Activated CD4-positive, CD25-positive, alpha-beta regulatory T cell treated with anti-CD3 and anti-CD28 coated beads, Interleukin-2, amount 50 U/mL, for 24 hours (primary cell): ENCODE measurements at places on chromosomes 7 and 10.

DNA sequence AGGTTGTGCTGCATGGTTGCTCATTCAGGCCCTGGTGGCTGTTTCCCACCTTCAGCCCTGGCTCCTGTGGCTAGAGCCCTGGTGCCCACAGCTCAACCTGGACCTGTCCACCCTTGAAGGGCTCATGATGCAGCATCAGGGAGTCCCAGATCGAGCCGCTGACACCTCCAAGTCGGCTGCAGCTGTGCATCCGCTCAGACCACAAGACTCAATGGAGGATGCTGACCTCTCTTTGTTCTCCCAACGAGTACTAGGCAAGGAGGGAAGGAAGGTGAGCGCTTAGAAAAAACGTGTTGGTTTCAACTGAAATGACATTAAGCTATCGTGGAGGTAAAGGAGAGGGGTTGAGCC, 9.5 kb upstream of the C10orf95 start:
- ATAC-seq: peak; percentile 8

DNA sequence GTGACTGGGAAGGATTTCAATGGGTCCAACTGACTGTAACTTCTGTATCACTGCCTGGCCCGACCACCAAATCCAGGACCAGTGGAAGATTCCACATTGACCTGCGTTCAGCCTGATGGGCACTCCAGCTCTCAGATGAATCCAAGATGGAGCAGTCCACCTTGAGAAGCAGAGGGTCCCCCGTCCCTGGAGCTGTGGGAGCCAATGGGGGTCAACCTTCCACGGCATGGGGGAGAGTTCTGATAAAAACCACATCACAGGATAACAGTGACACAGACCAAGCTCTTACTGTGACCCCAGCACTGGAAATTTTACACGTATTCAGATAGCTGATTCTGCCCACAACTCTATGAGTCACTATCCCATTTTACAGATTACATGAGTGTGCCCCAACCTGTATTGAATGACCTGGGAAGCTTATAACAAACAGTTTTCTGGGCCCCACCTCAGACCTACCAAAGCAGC, 11.2 kb downstream of the ZCCHC24 start:
- peak; percentile 86 for ATAC-seq

DNA sequence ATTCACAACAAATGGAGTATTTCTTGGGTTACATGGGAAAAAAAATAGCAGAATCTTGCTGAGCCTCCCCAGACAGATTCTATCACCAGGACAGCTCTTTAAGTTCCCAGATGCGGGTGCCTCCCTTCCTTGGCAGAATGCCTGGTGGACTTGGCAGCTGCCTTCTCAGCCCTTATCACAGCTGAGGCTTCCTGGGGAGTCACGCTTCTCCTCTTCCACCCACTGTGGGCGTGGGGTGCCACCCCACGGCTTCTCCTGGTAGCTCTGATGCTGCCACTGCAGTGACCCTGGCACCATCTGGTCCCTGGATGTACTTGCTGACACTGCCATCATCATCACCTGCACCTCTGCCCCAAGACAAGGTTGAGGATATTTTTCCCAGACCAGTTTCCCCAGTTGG, 16.2 kb upstream of the NME8 start:
- peak; percentile 41 for ATAC-seq

GRCh38 chr7:39589323-39590111, 23.3 kb downstream of the YAE1 start:
- peak; percentile 81 for ATAC-seq

DNA sequence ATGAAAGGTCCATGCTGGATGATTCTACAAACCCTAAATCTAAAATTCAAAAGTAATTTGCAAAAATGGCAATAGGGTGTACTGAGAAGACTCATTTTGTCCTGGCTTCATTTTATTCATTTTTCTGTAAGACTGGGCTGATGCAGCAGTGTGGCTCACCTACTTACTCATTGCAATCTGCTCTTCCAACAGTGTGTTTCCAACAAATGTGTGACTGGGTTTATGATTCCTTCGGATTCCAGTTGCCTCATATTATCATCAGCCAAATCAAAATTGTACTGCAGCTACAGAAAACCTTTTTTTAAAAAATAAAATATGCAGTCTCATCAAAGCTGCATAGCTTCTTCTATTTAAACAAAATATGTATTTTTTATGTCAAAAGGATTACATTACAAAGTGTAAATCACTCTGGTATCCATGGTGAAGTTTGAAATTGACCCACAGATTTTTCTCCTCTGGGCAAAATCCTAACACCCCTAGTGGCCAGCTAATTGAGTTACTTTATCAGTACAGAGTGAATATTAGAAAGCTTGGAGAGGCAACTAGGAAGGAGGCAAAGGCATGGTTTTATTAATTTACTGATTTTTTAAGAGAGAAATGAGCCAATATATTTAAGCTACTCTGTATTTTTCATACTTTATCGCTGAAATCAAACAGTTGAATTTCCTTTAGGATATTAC, 390.3 kb downstream of the MAGI2 start:
- no peak for ATAC-seq

GRCh38 chr7:77606562-77606961, 69.5 kb downstream of the PTPN12 start:
- ATAC-seq: no peak

DNA sequence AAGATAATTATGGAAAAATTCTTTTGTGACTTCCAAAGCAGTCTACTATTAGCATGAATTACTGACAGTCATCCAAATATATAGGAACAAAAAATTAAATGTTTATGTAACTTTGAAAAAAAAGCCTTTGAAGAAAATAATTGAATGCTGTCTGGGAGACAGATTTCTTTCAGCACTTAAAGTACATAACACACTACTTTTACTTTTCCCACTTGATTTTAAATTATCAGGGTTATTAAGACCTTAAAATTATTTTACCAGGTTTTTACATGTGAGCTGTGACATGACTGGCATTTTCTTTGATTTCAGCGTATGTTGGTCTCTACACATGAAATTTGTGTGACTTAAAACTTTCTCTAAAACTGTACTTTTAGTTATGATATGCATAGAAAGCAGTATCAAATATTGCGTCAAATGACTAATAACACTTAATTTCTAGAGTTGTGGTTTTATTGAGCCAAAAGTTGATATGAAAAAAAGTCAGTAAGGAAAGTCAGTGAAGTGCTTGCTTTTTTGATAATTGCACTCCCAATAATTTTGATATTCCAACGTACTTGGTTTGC, 3.1 kb downstream of the PTEN start:
- no peak for ATAC-seq

DNA sequence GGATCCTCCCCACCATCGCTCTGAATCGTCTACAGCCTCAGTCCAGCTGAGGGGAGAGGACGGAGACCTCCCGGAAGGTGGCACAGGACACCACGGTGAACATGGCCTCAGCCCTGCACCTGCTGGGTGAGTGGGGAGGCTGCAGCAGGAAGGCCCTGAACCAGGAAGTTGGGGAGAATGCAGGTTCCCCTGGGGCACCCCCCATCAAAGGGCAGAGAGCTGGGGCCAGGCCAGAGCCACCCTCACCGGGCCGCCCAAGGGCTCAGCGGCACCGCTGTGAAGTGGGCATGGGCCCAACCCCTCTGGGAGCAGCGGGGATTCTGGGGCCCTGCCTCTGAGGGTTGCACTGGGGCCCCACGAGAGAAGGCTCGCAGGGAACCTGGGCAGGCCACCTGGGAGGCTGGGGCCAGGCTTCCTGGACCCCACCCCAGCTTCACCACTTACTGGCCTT, 98.7 kb downstream of the MICALL2 start:
- ATAC-seq: no peak

- peak; percentile 61 for ATAC-seq
These were observed 16.1 kb upstream of the IMPDH1 start for GRCh38 chr7:128425850-128426249.

- no peak for ATAC-seq
These were observed 156.2 kb downstream of the TCERG1L start for GRCh38 chr10:131155218-131155875.

GRCh38 chr10:105291571-105291970, 650.5 kb downstream of the SORCS3 start:
- no peak for ATAC-seq

- ATAC-seq: no peak
These were observed 180.5 kb downstream of the TAX1BP1 start for GRCh38 chr7:27920281-27920946.

DNA sequence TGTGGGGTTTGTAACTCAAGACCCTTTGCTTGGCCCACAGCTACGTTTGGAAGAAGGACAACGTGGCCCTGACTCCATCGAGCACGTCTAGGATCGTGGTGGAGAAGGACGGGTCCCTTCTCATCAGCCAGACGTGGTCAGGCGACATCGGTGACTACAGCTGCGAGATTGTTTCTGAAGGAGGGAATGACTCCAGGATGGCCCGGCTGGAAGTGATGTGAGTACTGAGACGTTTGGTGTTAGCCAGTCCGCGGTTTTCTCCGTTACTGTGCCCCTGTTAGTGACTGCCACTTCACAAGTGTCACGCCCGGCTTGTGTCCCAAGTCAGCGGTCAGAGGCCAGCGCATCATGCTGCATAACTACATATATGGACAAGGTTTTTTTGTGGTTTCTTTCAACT, 673.3 kb downstream of the SDK1 start:
- no peak for ATAC-seq

GRCh38 chr10:10677479-10677878, 340.2 kb upstream of the CELF2 start:
- ATAC-seq: no peak

DNA sequence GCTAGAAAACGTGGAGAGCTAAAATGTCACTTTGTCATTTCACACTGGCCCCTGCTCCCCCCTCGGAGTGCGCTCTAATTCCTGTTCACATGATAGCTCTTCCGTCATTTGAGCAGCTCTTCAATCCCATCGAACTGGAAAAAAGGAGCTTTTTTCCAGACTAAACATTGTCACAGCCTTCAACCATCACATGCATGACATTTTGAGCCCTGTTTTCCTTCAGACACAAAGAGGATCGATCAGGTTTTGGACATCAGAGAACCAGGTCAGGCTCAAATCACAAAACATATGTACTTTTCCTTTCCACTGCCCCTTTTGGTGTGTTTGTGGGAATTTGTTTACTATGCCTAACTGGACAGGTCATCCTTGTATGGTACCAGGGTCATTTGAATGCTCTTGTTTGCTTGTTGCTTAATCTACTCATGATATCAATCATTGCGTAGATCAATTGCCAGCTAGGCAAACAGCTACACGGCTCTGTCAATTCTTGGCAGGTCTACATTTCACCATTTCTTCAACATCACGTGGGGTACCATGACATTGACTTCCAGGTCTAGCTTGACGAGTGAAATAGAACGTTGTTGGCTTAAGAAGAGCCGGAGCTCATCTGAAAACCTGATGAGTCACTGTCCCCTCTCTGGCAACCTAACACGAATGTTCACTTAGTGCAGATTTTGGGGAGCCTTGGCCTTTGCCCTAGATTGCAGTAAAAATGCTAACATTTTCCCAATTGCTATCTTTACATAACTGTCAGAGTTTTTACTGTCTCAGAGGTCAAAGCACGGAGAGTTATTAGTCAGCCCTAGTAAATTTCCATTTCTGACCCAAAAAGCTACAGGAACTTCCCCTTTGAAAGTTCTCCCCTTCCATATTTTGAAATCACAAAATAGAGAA, 87.3 kb downstream of the LYZL2 start:
- ATAC-seq: no peak

DNA sequence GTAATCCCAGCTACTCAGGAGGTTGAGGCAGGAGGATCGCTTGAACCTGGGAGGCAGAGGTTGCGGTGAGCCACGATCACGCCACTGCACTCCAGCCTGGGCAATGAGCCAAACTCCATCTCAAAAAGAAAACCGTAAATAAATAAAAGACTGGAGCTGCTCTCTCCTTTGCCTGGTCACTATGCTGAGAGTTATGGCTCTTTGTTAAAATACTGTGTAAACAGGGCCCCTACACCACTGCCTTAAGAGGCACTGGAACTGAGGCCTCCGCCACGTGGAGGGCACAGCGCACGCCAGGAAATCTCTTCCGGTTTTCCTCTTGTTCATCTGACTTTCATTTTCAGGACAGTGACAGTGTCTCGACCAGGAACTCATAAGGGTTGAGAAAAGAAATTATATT, 123.3 kb downstream of the PAXIP1 start:
- no peak for ATAC-seq

DNA sequence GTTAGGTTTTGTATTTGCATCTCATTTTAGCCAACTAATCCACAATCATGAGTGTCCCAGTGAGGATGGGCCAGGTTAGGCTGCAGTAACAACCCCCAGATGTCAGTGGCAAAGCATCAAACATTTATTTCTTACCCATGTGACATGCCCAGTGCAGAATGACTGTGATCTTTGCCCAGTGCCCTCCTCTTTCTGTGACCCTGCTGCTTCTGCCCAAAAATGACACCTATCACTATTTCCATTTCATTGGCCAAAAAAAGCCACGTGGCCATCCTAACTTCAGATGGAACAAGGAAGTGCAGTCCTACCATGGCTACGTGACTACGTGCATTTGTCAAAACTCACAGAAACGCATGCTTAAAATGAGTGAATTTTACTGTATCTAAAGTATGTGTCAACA, 109.2 kb upstream of the PRR15 start:
- ATAC-seq: no peak

DNA sequence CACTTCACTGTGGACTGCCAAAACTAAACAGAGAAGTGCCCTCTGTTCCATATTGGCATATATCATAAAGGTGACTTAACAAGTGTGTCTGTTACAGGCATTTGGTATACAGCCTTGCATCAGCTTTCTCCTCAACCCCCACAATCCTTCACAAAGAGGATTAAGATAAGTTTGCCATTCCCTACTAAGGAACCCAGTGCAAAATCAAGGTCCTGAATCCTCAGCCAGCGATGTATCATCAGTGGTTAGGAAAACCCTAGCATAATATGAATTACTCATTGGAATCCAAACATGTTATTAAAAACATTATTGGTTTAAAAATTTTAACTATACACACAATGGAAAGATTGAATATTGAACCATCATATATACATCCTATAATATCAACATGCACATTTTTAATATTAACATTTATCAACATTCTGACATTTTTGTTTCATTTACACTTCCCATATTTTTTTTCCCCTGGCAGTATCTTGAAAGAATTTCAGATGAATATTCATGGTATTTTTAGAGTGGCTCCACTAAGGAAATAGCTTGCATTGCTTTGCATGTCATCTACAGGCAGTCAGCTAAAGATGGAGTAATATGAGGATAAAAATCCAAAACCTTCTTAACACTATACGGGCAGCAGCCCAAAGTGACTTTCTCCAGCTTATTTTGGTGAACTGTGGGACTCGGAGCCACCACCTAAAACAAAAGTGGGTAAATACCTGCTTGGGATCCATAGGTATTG, 215.6 kb upstream of the CHRM2 start:
- no peak for ATAC-seq

- ATAC-seq: no peak
These were observed 28.2 kb downstream of the SFR1 start for GRCh38 chr10:104150139-104150538.
